ENCODE measurements at places on chromosomes 4 and X.

DNA sequence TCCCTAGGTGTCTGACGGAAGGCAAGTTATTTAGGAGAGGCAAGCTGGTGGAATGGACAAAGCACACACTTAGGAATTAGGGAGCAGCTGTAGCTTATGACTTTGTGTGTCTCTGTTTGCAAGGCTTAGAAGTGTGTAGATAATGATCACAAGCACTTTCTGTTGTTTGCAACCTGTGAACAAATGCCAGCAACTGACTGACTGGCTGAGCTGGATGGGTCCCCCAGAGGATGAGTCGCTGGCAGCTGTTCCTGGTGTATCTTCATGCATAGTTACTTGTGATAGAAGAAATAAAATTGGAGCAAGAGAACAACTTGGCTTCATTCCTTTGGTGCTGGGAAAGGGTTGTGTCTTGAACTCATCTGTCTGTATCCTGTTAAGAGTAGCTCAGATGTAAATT lies 64.2 kb upstream of the BEND4 start:
- no peak for DNase-seq

- no peak for DNase-seq
Measured at GRCh38 chr4:58406762-58407161, 1296.6 kb upstream of the IGFBP7 start.

DNA sequence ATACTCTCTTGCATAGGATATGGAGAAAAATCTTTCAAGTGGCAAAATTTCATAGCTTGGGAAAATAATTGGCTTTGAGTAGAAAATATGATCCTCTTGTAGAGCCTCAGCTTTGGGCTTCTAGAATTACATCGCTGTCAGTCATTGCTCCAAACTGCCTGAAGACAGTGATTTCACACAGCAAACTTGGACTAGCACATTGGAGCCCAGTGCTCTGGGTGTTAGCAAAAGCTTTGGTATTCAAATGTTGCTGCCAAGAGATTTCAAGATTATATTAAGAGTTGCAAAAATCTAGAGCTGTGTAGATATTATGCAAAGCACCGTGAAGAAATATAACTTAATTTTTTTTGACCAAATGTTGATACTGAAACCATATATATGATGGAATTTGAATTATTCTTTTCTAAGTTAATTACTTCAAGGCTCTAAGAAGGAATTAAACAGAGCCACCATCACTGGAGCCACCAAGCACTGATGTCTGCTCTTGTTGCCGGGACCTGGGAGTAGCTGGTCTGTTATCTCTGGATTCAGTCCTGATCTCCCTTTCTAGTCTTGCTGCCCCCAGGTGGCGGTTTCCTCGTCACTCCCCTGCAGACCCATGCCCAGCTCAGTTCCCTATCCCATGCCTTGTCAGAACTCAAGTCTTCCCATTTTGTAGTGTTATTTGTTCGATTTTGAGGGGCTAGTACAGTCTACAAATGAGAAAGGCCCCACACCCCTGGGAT lies 260.7 kb upstream of the SFRP2 start:
- no peak for DNase-seq

DNA sequence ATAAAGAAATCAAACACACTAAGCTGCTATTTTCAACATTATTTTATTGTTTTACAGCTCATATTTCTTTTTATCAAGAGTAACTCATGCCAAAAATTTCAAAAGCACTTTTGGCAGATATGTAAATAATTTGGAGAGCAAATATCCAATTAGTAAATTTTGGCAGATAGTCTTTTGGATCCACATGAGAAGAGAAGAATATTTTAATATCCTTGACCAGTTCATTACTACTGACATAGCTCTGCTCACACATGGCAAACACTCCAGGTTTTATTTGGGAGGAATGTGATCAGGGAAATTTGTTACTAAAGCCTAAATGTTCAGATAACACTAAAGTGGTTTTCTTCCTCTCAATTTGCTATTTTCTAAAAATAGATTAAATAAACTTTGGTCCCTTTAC lies 1054.3 kb downstream of the FAT4 start:
- DNase-seq = no peak

GRCh38 chr4:2832309-2832980 lies 11.2 kb upstream of the ADD1 start:
- no peak for DNase-seq

DNA sequence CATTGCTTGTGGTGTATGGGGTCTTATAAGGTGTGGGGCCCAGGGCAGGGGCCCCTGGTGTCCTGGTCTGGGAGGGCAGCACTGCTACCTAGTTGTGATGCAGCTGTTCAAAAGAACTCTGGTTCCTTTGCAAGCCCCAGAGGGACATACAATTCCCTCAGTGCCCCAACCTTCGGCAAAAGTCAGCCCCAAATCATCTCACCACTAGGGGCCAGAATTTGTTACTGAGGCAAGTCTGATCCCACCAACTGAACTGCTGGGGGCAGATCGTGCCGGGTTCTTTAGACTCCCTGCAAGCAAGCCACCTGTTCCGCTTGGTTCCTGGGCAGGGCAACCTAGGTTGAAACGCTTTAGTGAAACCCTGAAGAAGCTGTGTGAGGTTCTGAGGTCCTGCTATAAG lies 180.1 kb upstream of the S100G start:
- DNase-seq = no peak

DNA sequence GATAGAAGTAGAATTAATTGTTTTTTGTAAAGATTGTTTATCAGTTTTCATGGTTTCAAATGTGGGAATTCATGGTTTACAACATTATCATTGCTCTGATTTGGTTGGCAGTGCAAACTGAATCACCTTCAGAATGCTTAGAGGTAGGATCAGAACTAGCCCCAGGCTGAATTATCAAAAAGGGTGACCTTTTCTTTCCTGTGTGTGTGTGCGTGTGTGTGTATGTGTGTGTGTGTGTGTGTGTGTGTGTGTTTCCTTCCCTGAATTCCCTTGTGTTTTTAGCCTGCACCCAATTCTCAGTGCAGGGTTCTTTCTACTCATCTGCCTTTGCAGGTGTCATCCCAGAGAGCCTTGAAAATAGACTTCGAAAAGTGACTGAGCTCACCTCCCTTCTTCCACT lies 125.0 kb downstream of the BMPR1B start:
- no peak for DNase-seq

DNA sequence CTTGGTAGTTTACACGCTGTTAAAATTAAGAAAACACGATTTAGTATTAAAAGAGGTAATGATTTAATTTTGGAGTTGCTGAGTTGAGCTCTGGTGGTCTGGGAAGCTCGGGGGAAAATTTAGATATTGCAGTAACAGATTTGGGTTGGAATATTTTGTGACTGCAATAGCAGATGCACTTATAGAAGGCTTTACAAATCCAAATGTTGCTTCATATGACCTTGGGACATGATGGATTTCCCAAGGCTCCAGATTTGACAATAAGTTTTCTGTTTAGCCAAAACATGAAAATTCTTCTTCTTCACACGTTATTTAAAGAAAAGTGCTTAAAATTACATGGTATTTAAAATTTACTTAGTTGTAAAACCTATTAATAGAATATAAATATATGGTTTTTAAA lies 302.0 kb downstream of the SPRY1 start:
- DNase-seq = no peak

DNA sequence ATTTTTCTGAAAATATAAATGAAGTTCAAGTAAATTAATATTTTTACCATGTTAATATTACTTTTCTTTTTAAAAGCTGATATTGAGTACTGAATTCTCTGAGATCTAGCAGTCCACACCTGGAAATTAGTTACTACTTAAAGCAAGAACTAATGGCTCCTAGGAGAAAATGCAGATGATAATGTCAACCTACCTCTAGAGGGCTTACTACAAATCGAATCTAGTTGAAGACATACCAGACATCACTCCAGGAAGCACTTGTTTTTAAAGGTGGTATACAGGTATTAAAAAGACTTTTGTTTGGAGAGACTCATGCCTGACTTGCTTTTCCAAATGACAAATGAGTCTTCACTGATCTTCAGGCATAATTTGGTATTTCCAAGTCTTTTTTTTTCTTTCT lies 516.4 kb upstream of the BOD1L1 start:
- DNase-seq = no peak

DNA sequence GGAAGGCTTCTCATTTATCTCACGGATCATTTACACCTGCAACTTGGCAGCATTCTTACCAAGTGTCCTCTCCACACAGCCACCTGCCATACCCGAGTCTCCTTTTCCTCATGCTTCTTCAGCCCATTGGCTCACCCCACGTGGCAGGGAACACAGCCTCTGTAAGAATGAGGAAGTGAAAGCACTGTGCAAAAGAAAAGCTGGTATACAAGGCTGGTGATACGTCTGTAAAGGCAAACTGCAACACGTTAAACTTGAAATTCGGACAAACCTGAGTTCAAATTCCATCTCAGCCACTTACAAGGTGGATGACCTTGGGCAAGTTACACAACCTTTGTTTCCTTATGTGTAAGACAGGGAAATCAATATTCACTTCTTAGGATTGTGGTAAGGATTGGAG lies 164.0 kb upstream of the RASGEF1B start:
- no peak for DNase-seq

GRCh38 chr4:180205276-180205675 lies 2037.9 kb upstream of the TENM3 start:
- no peak for DNase-seq

DNA sequence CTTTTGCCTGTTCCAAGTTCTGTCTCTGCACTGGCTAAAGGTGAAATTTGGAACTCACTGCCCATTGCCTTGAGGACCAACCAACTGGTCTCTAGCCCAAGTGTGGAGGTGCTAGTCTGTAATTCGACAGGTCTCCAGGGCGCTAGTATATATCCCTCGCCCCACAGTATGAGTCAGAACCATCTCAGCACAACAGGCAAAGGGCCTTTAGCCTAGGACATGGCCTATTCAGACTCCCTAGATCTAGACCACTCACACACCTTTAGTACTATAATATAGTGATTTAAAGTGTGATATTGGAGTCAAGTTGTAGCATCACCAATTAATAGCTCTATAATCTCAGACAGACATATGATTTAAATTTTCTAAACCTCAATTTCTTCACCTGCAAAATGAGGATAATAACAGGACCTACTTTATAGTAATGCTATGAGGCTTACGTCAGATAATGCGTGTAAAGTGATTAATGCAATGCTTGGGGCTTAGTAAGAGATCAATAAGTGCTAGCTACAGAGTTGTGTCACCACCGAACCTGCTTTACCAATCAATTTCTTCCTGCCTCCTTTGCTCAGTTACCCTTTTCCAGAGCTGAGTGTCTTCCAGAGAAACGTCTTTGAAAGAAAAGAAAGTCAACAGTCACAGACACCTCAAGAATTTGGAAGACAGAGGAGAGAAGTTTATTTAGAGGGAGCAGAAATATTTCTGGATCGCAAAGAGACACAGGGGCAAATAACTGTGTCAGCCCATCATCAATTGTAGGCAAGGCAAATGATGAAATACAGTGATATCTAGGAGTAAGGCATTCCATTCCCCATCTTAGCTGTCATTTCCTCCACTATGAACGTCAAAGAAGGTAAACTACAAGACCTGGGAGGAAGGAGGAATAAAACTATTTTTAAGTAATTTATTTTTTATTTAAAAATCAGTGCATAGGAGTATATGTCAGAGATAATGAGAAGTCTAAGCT lies 2.3 kb downstream of the NOX1 start:
- DNase-seq = no peak

DNA sequence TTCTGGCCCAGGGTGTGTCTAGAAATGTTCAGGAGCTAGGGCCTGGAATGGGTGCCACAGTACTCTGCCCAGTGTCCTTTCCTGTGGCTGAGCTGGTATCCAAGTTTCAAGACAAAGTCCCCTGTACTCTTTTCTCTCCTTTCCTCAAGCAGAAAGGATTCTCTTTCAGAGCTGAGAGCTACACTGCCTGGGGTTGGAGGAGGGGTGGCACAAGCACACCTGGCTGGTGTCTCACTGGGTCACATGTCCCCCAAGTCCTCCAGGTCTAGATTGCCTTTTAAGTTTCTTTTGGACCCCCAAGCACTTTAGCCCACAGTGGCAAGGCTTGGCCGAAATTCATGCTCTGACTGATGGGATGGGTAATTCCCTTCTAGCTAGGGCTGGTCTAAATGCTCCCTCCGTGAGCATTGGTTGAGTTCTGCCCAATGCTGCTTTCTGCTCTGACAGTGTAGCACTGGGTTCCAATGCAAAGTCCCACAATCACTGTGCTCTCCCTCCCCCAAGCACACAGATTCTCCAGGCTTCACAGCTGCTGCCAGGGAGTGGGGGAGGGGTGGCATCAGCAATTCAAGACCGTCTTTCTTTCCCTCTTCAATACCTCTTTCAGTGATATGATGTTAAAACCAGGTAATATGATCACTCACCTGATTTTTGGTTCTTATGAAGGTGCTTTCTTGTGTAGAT lies 47.8 kb downstream of the BEX3 start:
- DNase-seq = no peak

DNA sequence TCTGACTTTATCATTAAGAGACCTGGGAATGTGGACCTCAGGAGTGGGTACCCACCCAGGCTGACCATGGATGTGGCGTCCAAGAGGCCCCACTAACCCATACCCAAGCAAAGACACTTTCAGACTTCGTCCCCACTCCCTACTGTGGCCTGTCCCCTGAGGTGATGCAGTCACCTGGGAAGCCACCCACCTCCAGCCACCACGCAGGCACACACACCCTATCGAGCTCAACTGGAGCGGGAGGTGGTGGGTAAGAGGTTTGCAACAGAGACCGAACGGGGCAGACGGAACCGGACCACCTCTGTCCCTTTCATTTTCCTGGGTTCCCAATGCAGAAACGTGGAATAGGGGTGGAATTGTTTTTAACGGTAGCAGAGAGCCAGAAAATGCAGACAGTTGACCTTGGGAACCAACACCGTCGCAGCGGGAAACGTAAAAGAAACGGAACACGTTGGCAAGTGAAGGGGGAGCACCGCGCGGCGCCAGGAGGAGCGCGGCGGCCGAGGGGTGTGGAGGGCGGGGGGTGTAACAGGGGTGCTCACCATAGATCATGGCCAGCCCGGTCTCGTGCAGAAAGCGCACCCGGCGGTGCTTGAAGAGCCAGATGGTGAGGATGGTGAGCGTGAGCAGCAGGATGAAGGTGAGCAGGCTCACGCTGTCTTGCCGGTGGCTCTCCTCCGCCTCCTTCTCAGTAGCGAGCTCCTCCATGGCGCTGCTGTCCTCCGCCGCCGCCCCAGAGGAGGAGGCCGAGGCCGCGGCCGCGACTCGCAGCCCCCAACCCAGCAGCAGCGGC lies 559 bp downstream of the SLC9A7 start:
- DNase-seq = no peak

- DNase-seq = no peak
Measured at GRCh38 chrX:9728261-9728660, 37.4 kb downstream of the GPR143 start.

GRCh38 chrX:134626434-134626833 lies 31.8 kb downstream of the PLAC1 start:
- no peak for DNase-seq

DNA sequence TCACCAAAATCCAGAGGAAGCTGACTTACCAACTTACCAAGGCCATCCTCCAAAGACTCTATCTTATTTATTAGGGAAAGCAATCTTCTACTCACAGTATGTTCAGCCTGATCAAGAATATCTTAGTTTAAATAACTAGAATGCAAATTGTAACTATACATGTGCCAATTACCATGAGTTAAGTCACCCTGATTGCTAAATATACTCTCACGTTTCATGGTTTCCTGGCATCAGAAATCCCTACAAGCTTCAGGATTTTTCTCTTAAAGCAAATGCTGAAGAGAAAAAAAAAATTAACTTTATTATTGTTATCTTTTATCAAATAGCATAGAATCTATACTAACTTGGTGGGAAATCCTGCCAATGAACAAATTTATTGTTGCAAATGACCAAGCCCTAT lies 63.0 kb upstream of the MXD4 start:
- no peak for DNase-seq
